Effector memory CD8-positive, alpha-beta T cell (primary cell): ENCODE measurements at places on chromosomes 1 and 21.

GRCh38 chr1:9654834-9655723 is 3.5 kb downstream of the PIK3CD start:
- H3K27ac ChIP-seq = peak overlapping the region; percentile 96
- H3K4me1 ChIP-seq = peaks cover 64% of the 10 kb centered on the region

- no peaks in the 10 kb centered on the region for H3K4me1 ChIP-seq
- no peak overlapping the region for H3K4me3 ChIP-seq
- no peaks in the 10 kb centered on the region for H3K36me3 ChIP-seq
- peaks cover 42% of the 10 kb centered on the region for H3K27me3 ChIP-seq
- no peak for DNase-seq
Measured at GRCh38 chr1:117802531-117803257, 126.7 kb downstream of the GDAP2 start.

DNA sequence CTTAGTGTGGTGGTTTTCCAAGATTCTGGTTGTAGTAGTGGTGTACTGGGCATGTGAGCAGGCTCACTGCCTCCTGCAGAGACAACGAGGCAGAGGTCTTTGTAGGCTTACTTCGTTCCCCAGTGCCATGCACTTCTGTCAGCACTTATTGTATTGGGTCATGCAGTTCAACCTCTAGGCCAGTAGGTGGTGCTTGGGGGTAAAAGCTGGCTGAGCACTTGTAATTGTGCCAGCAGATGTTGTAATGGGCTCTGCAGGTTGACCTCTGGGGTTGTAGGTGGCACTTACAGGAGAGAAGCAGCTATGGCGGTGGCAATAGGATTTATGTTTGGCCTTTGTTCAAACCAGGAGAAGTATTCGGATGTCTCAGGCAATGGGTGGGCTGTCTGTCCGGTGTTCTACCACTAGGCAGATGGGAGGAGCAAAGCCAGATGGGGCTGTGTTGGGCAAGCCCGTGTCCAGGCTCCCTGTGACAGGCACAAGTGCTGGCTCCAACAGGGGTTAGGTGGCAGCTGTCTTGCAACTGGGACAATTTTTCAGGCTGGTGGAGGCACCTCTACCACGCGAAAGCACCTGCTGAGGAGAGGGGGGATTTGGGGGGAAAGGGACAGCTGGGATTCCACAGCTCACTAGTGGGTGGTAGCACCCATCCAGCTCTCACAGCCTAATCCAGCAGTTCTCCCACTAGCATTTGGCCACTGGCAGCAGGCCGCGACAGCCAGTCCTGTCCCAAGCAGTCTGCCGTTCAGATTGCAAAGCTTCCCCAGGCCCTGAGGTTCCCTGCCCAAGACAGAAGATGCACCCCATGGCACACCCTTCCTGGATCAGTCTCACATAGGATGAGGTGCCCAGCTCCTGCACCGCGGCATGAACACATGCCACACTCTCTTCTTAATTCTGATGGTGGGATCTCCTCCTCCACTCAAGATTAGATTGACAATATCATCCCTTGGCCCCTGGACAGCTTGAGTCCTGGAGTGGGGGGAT is 274.5 kb downstream of the CTH start:
- no peak for DNase-seq
- peaks cover 3% of the 10 kb centered on the region for H3K36me3 ChIP-seq
- H3K27me3 ChIP-seq = no peaks in the 10 kb centered on the region
- H3K27ac ChIP-seq = no peak overlapping the region

- H3K27me3 ChIP-seq = peaks cover 49% of the 10 kb centered on the region
- no peak overlapping the region for H3K4me3 ChIP-seq
- no peak overlapping the region for H3K27ac ChIP-seq
- H3K36me3 ChIP-seq = no peaks in the 10 kb centered on the region
- H3K4me1 ChIP-seq = peaks cover 13% of the 10 kb centered on the region
Measured at GRCh38 chr1:212477014-212477679, 44.4 kb downstream of the NENF start.

GRCh38 chr1:85240174-85240601 is 19.3 kb downstream of the C1orf52 start:
- no peaks in the 10 kb centered on the region for H3K36me3 ChIP-seq
- H3K27me3 ChIP-seq = peaks cover 19% of the 10 kb centered on the region
- H3K4me3 ChIP-seq = no peak overlapping the region
- H3K27ac ChIP-seq = peak overlapping the region; percentile 46
- H3K4me1 ChIP-seq = no peaks in the 10 kb centered on the region

DNA sequence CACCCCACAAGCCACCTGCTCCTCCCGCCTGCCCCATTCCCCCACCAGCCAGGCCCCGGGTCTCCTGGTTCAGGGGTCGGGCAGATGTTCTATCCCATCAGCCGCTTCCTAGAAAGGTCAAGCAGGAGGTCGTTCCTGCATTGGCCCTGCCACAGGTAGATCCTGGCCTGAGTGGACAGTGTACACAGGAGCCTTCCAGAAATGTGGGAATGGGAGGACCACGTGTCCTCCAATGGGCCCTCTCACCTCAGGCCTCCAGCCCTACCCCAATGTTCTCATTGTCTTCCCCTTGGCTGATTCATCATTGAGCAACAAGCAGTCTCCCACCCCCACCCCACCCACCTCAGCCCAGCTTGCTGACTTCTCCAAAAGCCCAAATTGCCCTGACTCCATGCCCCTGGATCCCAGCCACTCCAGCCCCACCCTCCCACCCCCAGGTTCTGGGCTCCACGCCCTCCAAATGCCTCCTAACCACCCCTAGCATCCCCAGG is 2.1 kb downstream of the S100A16 start:
- no peaks in the 10 kb centered on the region for H3K36me3 ChIP-seq
- no peaks in the 10 kb centered on the region for H3K27me3 ChIP-seq
- H3K4me1 ChIP-seq = no peaks in the 10 kb centered on the region
- DNase-seq = no peak
- no peak overlapping the region for H3K27ac ChIP-seq

DNA sequence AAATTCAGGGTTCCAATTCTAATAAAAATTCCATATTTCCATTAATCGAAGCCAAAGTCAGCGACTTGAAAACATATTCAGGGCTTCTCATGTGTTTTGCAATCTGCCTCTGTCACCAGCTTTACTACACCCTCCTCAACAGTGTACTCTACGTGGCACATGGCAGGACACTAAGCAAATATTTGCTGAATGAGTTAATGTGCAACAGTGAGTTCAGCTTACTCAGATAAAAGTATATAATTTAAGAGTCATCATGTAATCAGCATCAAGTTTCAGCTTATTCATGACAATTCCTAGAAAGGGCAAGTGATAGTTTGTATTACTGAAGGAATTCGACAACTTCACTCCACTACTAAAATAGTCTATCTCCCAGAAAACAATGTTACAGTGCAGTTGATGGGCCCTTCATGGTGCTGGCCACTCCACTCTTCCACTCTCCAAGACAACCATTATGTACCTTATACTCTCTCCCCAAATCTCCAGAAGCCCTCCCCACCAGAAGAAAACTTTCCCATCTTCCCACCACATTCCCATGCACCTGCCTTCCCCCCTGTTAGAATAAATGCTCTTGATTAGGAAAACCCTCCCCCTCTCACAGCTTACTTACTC is 97.3 kb downstream of the TTLL7 start:
- H3K36me3 ChIP-seq = no peaks in the 10 kb centered on the region
- no peak for DNase-seq
- no peaks in the 10 kb centered on the region for H3K4me1 ChIP-seq
- H3K27me3 ChIP-seq = no peaks in the 10 kb centered on the region

DNA sequence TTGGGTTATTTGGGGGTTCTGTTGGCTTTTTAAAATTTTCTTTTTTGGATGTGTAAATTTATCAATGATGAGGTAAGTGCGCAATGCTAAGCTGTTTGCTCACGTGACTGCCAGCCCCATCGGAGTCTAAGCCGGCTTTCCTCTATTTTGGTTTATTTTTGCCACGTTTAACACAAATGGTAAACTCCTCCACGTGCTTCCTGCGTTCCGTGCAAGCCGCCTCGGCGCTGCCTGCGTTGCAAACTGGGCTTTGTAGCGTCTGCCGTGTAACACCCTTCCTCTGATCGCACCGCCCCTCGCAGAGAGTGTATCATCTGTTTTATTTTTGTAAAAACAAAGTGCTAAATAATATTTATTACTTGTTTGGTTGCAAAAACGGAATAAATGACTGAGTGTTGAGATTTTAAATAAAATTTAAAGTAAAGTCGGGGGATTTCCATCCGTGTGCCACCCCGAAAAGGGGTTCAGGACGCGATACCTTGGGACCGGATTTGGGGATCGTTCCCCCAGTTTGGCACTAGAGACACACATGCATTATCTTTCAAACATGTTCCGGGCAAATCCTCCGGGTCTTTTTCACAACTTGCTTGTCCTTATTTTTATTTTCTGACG is 3.1 kb downstream of the OLIG2 start:
- peaks cover 78% of the 10 kb centered on the region for H3K27me3 ChIP-seq
- H3K4me1 ChIP-seq = peaks cover 30% of the 10 kb centered on the region
- H3K27ac ChIP-seq = peak overlapping the region; percentile 46
- peak overlapping the region; percentile 65 for H3K4me3 ChIP-seq
- DNase-seq = peak; percentile 33

GRCh38 chr21:26782331-26782730 is 62.9 kb downstream of the ADAMTS1 start:
- no peak overlapping the region for H3K27ac ChIP-seq
- no peaks in the 10 kb centered on the region for H3K36me3 ChIP-seq
- no peak overlapping the region for H3K4me3 ChIP-seq
- H3K4me1 ChIP-seq = no peaks in the 10 kb centered on the region
- no peaks in the 10 kb centered on the region for H3K27me3 ChIP-seq
- DNase-seq = no peak

DNA sequence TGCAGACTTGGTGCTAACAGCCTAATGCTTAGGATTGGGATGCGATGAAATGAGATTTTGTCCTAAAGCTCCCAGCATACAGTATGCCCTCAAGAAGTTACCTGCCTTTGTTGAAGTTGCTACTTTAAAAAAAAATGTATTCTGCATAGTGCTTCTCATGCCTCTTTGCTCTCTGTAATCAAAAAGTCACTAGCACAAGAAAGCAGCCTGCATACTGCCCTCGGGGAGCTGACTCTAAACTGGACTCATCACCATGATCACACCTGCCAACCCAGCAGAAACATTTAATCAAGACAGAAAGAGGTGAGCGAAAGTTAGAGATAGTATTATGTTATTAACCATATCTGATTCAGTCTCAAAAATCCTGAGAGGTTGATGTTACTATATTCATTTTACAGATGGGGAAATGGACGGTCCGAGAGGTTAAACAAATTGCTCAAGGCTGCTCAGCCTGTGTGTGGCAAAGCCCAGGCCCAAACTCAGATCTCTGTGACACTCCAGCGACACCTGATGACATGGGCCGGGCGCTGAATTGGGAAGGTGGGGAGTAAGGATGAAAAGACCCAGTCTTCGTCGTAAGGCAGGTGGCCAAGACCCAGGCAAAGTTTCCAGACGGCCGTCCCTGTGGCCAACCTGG is 1.1 kb downstream of the BATF3 start:
- H3K36me3 ChIP-seq = peaks cover 7% of the 10 kb centered on the region
- peaks cover 17% of the 10 kb centered on the region for H3K27me3 ChIP-seq
- peak overlapping the region; percentile 82 for H3K4me3 ChIP-seq
- peaks cover 46% of the 10 kb centered on the region for H3K4me1 ChIP-seq
- DNase-seq = no peak

- H3K36me3 ChIP-seq = no peaks in the 10 kb centered on the region
- H3K4me1 ChIP-seq = no peaks in the 10 kb centered on the region
- no peak overlapping the region for H3K4me3 ChIP-seq
Measured at GRCh38 chr1:215276582-215276981, 194.0 kb downstream of the KCNK2 start.

DNA sequence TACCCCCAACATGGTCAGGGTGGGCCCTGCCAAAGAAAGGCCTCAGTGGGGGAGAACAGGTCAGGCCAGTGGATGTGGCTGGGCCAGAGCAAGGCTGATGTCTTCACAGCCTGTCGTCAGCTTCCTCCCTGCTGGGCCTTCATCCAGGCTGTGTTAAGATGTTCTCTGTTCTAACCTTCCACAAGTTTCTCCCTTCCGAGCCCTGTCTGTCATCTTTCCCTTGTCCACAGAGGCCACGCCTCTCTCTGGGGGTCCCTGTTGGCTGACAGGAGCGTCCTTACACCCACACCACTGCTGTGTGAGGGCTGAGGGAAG is 36.2 kb downstream of the SIM2 start:
- no peaks in the 10 kb centered on the region for H3K4me1 ChIP-seq
- no peak overlapping the region for H3K27ac ChIP-seq
- no peak overlapping the region for H3K4me3 ChIP-seq
- no peaks in the 10 kb centered on the region for H3K36me3 ChIP-seq
- peaks cover 41% of the 10 kb centered on the region for H3K27me3 ChIP-seq

DNA sequence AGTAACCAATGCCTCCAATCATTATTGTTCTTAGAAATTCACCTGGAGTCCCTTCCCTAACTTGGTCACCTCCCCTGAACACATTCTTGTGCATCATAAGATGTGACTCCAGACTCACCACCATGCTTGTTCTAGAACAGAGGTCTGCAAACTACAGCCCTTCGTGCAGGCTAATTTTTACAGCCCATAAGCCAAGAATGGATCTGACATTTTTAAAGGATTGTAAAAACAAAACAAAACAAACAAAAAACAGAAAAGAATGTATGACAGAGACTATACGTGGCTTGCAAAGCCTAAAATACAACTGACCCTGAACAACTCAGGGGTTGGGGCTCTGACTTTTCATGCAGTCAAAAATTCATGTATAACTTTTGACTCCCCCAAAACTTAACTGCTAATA is 6.2 kb upstream of the HIVEP3 start:
- peaks cover 3% of the 10 kb centered on the region for H3K36me3 ChIP-seq
- no peak overlapping the region for H3K27ac ChIP-seq
- H3K27me3 ChIP-seq = no peaks in the 10 kb centered on the region
- H3K4me3 ChIP-seq = no peak overlapping the region
- H3K4me1 ChIP-seq = peaks cover 10% of the 10 kb centered on the region

DNA sequence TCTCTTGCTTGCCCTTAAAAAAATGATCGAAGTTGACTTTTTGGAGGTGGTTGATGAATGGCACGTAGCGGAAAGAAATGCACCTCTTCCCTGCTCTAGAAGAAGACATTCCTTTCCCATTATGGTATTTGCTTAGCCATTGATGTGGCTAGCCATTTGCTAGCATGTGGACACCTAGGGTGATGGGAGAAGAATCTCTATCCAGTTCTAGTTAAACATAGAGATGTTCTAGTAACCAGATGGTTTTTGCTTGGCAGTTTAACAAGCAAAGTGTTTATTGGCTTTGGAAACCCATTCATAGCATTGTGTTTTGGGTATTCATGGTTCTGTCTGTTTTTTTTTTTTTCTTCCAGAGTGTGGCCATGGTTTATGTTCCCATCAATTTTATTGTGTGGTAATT is 78.9 kb downstream of the KCNJ6 start:
- H3K36me3 ChIP-seq = peaks cover under 1% of the 10 kb centered on the region
- no peak overlapping the region for H3K27ac ChIP-seq
- H3K4me3 ChIP-seq = no peak overlapping the region
- no peak for DNase-seq

DNA sequence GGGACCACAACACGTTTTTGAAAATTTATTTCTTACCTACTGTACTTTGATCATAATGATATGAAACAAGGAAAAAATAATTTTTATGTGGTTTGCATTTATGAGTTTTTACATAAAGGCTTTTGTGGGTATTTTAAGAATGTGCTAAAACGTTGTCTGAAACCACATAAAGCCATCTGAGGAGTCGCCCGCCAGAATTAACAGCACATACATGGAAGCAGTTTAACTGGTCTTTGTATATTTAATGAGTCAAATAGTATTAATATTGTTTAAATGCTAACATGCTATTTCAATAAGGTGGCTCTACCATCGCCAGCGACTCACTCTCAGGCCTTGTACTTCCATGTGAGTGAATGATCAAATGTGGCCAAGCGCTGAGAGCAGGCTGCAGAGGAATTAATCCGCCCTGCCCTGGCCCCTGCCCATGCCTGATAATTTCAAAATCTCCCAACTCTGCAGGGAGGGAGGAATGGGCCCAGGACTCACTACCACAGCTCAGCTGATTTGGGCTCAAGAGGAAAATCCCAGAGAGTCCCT is 49.6 kb downstream of the SLC66A1 start:
- H3K27ac ChIP-seq = no peak overlapping the region
- H3K27me3 ChIP-seq = no peaks in the 10 kb centered on the region
- DNase-seq = no peak
- peaks cover 26% of the 10 kb centered on the region for H3K36me3 ChIP-seq
